ENCODE measurements at places on chromosomes 7 and 10.

DNA sequence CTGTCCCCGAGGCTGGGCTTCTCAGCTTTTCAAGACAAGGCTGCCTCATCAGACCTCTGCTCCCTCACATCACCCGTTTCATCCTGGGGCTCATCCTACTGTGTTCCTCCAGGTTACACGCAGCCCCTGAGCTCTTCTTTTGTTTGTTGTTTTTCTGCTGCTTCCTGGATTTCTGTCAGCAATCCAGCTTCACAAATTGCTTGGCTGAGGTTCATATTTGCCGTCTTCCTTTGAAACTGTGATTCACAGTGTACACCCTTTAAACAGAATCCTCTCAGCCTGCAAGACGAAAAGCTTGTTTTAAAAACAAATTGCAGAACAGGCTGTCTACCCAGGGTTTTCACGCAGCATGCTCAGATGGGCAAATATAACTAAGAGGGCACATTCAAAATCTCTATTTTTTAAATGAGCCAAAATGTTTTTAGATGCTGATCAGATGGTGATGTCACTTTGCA lies 39.1 kb upstream of the PARD3 start:
- DNase-seq = no peak

DNA sequence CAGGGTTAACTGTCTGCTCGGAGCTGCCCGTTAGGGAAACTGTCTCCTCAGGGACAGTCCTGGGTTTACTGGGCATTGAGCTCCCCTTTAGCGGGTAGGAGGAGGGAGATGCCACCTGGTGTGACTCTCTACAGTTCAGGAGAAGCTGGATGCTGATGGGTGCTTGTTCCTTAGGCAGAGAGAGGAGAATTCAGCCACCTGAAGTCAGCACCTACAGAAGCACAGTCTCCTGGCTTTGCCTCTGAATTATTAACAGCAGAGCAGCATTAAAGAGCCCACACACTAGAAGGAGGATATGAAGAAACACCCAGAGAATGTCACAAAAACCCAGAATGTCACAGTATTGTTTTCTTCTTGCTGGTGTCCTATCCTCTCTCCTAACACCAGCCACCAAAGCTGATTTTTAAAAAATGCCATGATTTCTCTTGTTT lies 696 bp downstream of the GIMAP4 start:
- no peak for DNase-seq

DNA sequence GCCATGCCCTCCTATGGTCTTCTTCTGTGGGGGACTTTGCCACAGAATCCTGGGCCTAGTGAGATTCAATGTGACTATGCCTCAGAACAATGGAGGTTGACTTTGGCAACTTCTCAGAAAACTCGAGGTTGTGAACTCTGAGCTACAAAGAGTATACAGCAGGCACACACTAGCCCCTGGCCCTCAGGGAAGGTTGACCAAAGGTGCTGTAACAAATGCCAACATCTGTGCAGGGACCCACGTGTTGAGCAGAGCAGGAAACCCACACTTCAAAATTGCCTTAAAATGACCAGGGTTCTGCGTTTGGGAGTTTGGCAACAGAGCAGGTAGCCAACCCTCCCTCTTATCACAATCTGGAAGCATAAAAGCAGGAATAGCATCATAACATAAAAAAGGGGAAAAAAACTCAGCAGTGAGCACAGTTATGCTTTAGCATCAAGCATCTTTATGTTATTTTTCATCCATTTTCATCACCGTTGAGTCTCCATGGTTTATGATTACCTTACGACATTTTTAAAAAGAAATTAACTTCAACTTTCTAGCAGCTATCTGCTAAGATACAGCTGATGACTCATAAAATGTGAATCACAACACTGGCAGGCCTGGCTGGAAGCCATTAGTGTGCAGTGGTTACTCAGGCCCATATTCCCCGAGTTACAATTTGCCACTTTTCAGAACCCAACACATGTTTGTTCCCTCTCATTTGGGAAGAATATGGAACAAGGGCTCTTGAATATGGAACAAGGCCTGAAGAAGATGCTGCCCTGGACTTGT lies 11.1 kb downstream of the PRLHR start:
- no peak for DNase-seq

- DNase-seq = no peak
Measured at GRCh38 chr10:85976267-85976793, 390.3 kb downstream of the GRID1 start.

GRCh38 chr10:95260397-95260881 lies 30.4 kb downstream of the PDLIM1 start:
- DNase-seq = peak; percentile 33

DNA sequence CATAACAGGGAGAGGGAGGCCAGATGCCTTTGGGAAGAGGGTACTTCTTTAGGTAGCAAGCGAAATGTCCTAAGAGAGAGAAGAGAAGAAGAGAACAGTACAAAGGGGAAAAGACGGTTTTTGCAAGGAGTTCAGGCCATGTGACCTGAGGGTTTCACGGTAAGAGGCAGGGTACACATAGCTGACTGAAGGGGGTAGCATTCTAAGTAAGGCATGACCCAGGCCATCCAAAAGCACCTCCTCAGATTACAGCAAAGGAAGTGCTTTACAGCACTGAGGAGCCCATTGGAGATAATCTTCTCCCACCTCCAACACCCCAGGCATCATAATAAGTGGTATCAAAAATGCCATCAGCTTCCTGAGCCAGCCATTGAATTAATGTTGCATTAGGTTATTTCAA lies 258.2 kb upstream of the NPY start:
- DNase-seq = no peak

- DNase-seq = no peak
Measured at GRCh38 chr7:73832806-73833205, 2.0 kb downstream of the CLDN4 start.

DNA sequence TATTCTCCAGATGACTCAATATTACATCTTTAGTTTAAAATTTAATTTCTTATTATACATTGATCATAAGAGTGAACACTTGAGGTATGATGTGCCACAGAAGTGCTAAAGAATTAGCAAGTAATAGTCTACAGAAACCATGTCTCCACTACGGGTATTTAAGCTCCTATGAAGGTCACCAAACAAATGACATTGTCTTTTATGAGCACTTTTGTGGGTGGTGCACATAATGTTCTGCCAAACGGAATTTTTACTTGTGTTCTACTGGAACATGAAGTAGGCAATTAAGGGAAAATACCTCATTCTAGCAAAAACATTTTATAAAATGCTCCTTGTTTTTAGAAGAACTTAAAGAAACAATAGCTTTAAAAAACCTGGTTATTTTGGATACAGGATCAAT lies 27.4 kb upstream of the CUBN start:
- DNase-seq = no peak

DNA sequence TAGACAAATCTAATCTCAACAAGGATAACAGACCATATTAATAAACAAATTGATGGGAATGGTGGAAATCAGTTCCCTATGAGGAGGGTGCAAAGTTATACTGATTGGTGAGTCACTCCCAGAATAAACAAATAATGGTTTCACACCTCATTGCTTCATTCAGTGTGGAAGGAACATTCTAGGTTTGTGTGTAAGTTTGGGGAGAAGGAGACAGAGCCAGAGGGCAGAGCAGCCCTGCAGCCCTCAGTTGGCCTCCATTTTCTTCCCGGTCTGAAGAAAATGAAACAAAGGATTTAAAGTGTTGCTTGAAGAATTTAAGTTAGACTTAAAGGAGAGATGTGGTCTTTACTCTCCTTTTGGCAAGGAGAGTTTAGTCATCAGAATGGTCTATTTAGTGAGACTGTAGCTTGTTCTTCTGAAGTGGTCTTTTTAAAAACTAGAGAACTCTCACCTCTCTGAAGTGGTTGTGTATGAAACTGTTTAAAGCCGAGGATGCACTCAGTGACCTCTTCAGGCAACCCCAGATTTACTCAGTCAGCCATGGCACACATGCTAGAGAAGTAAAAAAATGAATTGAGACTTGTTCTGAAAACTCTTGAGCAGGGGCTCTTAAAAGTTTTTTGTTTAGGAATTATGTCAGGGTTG lies 27.2 kb downstream of the IKZF1 start:
- no peak for DNase-seq

DNA sequence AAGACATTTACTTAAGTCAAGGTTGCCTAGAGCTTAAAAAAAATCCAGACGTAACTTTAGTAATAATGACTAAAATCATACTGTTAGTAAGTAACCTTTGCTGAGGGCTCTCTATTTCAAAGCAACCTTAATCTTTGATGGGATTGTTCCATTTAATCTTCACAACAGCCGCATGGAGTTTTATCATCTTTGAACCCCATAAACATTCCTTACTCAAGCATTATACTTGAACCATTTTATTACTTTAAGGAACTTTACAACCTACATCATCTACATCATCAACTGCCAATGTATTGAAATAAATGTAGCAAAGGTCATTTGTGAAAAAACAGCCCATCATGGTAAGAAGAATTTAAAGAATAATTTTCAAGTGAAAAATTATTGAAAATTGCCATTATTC lies 22.9 kb upstream of the CACNB2 start:
- no peak for DNase-seq

DNA sequence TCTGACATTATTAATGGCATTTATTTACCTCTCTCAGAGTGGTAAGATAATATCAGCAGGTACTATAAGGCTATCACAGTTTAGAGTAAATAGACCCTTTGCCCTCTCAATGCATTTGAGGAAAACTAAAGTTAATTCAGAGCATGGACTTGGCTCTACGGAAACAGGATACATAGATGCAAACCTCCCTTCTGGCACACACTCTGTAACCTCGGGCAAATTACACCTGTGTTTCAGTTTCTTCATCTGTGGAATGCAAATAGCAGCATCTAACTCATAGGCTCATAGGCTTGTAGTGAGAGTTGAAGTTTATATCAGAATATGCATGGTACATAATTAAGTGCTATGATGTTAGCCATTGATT lies 5.6 kb downstream of the RAPGEF5 start:
- DNase-seq = no peak

DNA sequence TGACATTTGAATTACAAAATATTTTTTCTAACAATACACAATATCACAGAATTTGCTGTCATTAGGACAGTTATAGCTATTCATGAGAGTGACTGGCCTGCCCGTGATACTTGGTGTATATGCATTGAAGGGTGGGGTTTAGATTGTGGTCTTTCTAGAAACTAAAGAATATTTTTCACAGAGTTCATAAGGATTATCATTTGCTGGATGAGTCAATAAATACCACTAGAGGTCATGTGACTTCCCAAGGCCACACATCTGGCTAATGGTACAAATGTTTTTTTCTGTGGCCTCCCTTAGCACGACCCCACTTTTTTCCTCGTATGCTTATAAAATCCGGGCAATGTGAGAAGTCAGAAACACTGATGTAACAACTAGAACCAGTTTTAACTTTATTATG lies 5.2 kb downstream of the OPTN start:
- peak; percentile 46 for DNase-seq

- no peak for DNase-seq
Measured at GRCh38 chr7:55306331-55306730, 58.8 kb upstream of the LANCL2 start.

DNA sequence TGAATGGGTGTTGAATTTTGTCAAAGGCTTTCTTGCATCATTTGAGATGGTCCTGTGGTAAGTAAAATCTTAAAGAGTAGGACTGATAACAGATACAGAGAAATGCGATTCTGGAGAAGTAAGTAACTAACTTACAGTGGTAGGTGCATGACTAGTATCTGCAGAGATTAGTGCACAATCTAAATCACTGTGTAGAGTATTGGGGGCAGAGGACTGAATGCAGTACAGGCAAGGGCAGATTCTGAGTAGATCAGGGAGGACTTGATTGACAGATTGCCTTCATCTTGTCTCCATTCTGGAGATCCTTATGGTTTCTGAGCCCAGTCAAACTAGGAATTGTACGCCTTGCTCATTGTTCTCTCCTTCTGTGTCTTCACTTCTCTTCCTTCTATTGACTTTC lies 736.0 kb downstream of the AUTS2 start:
- DNase-seq = no peak

DNA sequence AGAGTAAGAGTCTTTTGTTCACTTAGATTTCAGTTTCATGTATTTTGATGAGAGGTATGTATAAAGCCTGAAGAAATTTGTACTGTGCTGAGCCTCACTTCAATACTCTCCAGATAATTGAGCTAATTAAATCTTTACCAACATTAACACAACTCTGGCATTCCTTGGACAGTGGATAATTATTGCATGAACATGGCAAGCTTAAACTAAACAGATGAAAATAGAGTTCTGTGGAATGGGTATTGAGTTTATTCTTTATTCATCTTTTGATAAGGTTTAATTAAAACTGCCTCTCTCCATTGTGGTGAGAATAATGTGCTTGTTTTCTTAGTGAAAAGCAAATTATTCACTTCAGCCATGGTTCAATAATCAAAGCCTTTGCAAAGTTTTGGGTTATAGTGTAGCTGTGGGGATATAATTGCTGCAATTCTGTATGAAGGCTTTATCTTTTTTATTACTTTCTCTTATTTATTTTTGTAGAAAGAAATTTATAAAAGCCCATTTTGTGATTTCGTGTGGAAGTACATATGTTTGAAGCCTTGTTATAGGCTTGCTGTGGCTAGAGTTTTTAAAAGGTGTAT lies 126.4 kb upstream of the FZD1 start:
- DNase-seq = no peak

DNA sequence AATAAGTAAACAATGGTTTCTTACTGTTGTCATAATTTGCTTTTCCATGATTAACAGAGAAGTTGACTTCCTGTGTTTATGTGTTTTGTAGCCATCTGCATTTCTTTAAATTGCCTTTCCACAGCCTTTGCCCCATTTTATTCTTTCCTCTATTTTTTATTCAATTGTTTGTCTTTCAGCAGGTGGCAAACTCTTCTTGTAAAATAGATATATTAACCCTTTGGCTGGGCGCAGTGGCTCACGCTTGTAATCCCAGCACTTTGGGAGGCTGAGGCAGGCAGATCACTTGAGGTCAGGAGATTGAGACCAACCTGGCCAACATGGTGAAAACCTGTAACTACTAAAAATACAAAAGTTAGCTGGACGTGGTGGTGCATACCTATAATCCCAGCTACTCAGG lies 50.6 kb upstream of the CAPZA2 start:
- DNase-seq = no peak

DNA sequence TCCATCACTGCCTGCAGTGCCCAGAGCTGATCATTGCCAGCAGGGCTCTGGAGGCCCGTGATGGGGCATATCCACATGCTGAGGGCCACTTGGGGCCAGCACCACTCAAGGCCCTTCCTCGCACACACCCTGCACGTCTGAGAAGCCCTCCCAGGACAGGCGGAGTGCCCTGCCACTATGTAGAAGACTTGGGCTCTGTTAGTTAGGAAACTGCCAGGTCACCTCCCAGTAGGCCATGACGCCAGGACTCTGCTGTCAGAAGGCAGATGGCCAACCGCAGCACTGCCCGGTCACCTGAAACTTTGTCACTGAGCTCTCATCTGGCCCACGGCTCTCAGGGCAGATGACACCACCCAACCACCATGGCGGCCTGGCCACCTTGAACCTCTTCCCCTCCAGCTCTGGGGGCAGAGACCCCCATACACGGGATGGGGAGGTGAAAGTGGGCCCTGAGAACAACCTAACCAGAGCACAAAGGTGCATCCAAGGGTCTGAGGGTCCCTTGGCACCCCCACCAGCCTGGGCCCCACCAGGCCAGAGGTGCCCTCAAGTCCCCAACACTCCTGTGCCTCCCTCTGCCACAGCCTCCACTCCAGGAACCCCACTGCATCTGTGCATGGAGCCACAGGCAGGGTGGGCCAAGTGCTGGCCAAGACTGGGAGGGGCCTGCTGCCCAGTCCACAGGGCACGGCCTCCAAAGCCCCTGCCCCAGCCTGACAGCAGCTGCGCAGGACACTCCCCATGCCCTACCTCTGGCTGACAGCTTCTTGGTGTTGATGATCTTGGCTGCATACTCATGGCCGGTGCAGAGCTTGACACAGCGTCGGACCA lies 41.8 kb downstream of the CAMK2B start:
- DNase-seq = no peak

GRCh38 chr10:57716884-57717283 lies 550.8 kb downstream of the IPMK start:
- DNase-seq = no peak

GRCh38 chr10:6881987-6882386 lies 301.9 kb upstream of the PRKCQ start:
- no peak for DNase-seq
